Sigmoid colon (tissue), 7 donors: ENCODE measurements at places on chromosomes 2 and 18.

- H3K27me3 ChIP-seq, result no peaks in the 10 kb centered on the region
- DNase-seq, result peak; percentile 71
- peak overlapping the region; percentile 39 for H3K4me3 ChIP-seq
- H3K36me3 ChIP-seq, result no peaks in the 10 kb centered on the region
- H3K27ac ChIP-seq, result peak overlapping the region; percentile 87
Measured at GRCh38 chr18:3603421-3604234, 153.7 kb downstream of the TGIF1 start.

GRCh38 chr18:11004294-11004693, 145.1 kb downstream of the PIEZO2 start:
- H3K36me3 ChIP-seq, result no peaks in the 10 kb centered on the region
- no peak overlapping the region for H3K27ac ChIP-seq
- no peaks in the 10 kb centered on the region for H3K27me3 ChIP-seq
- no peaks in the 10 kb centered on the region for H3K4me1 ChIP-seq

- no peaks in the 10 kb centered on the region for H3K27me3 ChIP-seq
- DNase-seq, result no peak
- H3K36me3 ChIP-seq, result no peaks in the 10 kb centered on the region
- no peak overlapping the region for H3K27ac ChIP-seq
- no peak overlapping the region for H3K4me3 ChIP-seq
Measured at GRCh38 chr2:8663997-8664396, 17.9 kb upstream of the ID2 start.

DNA sequence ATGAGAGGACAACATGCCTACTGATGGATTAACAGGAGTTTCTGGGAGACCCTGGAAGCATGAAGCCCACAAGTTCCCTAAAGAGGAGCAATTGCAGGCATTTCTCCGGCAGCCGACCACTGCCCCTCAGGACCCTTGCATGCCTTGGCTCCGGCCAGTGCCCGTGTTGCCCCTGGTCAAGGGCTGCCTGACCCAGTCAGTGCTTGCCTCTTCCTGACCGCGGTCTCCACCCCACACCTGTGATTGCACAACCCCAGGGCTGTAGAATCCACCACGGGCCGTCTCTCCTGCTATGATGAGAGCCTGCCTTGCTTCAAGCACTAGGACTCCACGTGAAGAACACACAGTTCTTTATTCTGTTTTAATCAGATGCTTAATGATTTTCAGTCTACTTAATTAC, 127.5 kb downstream of the GLI2 start:
- H3K4me1 ChIP-seq, result no peaks in the 10 kb centered on the region
- H3K27me3 ChIP-seq, result no peaks in the 10 kb centered on the region
- peak; percentile 66 for DNase-seq
- H3K27ac ChIP-seq, result peak overlapping the region; percentile 49
- H3K4me3 ChIP-seq, result no peak overlapping the region
- H3K36me3 ChIP-seq, result no peaks in the 10 kb centered on the region

DNA sequence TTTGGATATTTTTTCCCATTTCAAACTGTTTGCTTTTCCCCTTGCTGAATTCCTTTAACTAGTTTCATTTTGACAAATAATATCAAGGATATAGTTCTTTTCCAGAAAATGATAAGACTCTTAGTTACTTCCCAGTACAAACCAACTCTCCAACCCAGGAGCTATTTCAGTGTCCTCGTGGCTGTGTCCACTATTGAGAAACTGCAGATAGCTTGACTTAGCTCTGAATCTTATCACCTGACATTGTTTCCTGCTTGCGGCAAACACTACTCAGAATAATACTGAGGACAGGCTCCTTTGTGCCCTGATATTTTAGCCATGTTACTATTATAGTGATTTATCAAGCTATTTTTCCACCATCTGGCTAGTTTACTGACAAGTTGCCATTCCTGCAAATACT, 74.6 kb downstream of the KLF7 start:
- H3K27ac ChIP-seq, result peak overlapping the region; percentile 32
- H3K4me1 ChIP-seq, result no peaks in the 10 kb centered on the region
- H3K36me3 ChIP-seq, result no peaks in the 10 kb centered on the region
- no peak overlapping the region for H3K4me3 ChIP-seq
- no peak for DNase-seq

- H3K27ac ChIP-seq, result peak overlapping the region; percentile 94
- H3K27me3 ChIP-seq, result no peaks in the 10 kb centered on the region
- H3K4me3 ChIP-seq, result peak overlapping the region; percentile 59
- no peak for DNase-seq
Measured at GRCh38 chr2:46615986-46616485, 136.7 kb downstream of the TMEM247 start.
